A549 treated with AZD2906 at 1 μM for 4 hours (cell line): ENCODE measurements at places on chromosomes 1 and 21. TPM values are rescaled to one million over a fixed set of nuclear protein-coding genes. Genes with fewer than 3 reads are reported as not detected.

SLC66A1 gene
- total RNA-seq: 16.7 to 26.4 TPM (median 21.8 TPM) in 5 replicates

ODF2L gene
- total RNA-seq: 7.6 to 10.8 TPM (median 9.7 TPM) in 5 replicates

CFAP57 gene
- 0.20 to 0.53 TPM (median 0.38 TPM) in 5 replicates for total RNA-seq

LAMTOR5 gene
- 177 to 185 TPM (median 179 TPM) in 5 replicates for total RNA-seq

C1orf210 gene
- 0.07 TPM in 1 of 5 replicates, not detected in the others for total RNA-seq

MLLT11 gene
- total RNA-seq: 12.0 to 14.2 TPM (median 13.9 TPM) in 5 replicates

PTAFR gene
- total RNA-seq: 0.09 to 0.17 TPM (median 0.13 TPM) in 5 replicates

IGSF21 gene
- total RNA-seq: not detected in 5 replicates

HCRTR1 gene
- total RNA-seq: 0.09 TPM in 1 of 5 replicates, not detected in the others

LCK gene
- 0.06 to 0.09 TPM in 2 of 5 replicates, not detected in the others for total RNA-seq

AJAP1 gene
- total RNA-seq: not detected in 5 replicates

F13B gene
- total RNA-seq: 0.05 to 0.08 TPM (median 0.07 TPM) in 3 of 5 replicates, not detected in the others

SLFNL1 gene
- total RNA-seq: 0.02 to 0.05 TPM (median 0.05 TPM) in 3 of 5 replicates, not detected in the others

C1QA gene
- not detected in 5 replicates for total RNA-seq

CR2 gene
- total RNA-seq: 0.01 to 0.02 TPM (median 0.02 TPM) in 3 of 5 replicates, not detected in the others

TM2D1 gene
- 21.0 to 29.5 TPM (median 22.9 TPM) in 5 replicates for total RNA-seq

LDLRAD1 gene
- total RNA-seq: not detected in 5 replicates

ZNF593 gene
- total RNA-seq: 51.7 to 70.4 TPM (median 65.4 TPM) in 5 replicates

RGS4 gene
- 0.10 TPM in 1 of 5 replicates, not detected in the others for total RNA-seq

ITLN2 gene
- total RNA-seq: 0.64 to 0.98 TPM (median 0.83 TPM) in 5 replicates

ATP1A4 gene
- total RNA-seq: 0.07 TPM in 1 of 5 replicates, not detected in the others

PARP1 gene
- total RNA-seq: 103 to 125 TPM (median 108 TPM) in 5 replicates

NPHS2 gene
- total RNA-seq: not detected in 5 replicates

FAM163A gene
- 0.02 TPM in 2 of 5 replicates, not detected in the others for total RNA-seq

FOXE3 gene
- 0.06 to 0.09 TPM (median 0.08 TPM) in 3 of 5 replicates, not detected in the others for total RNA-seq

FMO5 gene
- 0.59 to 1.1 TPM (median 0.61 TPM) in 5 replicates for total RNA-seq

AKR7A3 gene
- 0.10 to 0.20 TPM (median 0.14 TPM) in 4 of 5 replicates, not detected in the other for total RNA-seq

C1orf105 gene
- 0.15 TPM in 1 of 5 replicates, not detected in the others for total RNA-seq

TXNIP gene
- 0.24 to 0.89 TPM (median 0.64 TPM) in 5 replicates for total RNA-seq

SH2D1B gene
- 0.10 to 0.20 TPM (median 0.10 TPM) in 5 replicates for total RNA-seq

ADGRL4 gene
- not detected in 5 replicates for total RNA-seq

MSH4 gene
- 0.02 TPM in 2 of 5 replicates, not detected in the others for total RNA-seq

PLA2G2C gene
- not detected in 5 replicates for total RNA-seq

SPRR1B gene
- not detected in 5 replicates for total RNA-seq

ZBED6 gene
- total RNA-seq: 1.6 to 4.0 TPM (median 2.8 TPM) in 5 replicates

VWA5B1 gene
- total RNA-seq: not detected in 5 replicates
